H9 (cell line): ENCODE measurements at places on chromosomes 16 and 17. TPM values are rescaled to one million over a fixed set of nuclear protein-coding genes. Genes with fewer than 3 reads are reported as not detected.
A peak's percentile ranks its signal among the peaks of the same experiment; 100 is the strongest.

The ZC3H7A gene
- 43.1 and 43.5 TPM in 2 replicates for total RNA-seq

The CA7 gene
- 0.55 and 0.81 TPM in 2 replicates for total RNA-seq

The GLIS2 gene
- total RNA-seq: 14.3 and 14.9 TPM in 2 replicates

DNA sequence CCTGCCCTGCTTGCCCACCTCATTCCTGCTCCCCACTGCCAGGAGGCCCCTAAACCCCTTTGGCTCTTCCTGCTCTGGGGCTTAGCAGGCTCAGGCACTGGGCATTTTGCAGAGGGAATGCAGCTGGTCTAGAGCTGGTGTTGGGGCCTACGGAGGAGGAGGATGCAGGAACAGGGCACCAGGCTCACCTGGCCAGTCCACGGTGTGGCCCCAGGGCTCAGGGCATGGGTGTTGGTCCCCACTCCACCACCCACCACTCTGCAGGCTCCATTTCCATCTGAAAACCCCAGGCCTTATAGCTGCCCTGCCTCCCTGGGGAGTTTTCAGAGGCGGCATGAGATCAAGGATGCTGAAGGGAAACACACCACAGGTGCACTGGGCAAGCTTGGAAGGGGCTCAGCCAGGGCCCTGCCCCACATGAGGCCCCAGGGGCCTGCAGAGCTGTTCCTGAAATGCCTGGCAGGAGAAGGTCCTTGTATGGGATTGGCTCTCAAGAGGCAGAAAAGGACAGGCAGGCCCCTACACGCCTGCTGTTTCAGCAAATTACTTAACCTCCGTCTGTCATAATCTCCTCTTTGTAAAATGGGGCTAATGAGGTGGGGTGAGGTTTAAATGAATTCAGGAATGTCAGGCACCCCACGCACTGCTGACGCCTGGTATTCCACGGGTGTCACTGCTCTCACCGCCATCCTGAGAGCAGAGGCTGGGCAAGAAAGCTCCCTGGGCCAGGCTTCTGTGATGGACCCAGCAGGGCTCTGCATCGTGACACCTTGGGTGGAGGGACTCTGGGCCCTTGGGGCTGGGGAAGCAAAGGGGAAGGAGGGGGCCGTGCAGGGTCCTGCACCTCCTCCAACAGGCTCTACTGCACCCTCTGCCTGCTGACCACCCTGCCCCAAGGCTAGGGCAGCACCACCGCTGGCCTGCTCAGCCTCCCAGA lies 9.3 kb downstream of the SLC47A2 start:
- H3K4me1 ChIP-seq: no peaks in the 10 kb centered on the region; the same call in 1 of the 2 replicates
- no peak overlapping the region for H3K27ac ChIP-seq
- no peak overlapping the region for H3K4me3 ChIP-seq
- H3K36me3 ChIP-seq: no peaks in the 10 kb centered on the region

DNA sequence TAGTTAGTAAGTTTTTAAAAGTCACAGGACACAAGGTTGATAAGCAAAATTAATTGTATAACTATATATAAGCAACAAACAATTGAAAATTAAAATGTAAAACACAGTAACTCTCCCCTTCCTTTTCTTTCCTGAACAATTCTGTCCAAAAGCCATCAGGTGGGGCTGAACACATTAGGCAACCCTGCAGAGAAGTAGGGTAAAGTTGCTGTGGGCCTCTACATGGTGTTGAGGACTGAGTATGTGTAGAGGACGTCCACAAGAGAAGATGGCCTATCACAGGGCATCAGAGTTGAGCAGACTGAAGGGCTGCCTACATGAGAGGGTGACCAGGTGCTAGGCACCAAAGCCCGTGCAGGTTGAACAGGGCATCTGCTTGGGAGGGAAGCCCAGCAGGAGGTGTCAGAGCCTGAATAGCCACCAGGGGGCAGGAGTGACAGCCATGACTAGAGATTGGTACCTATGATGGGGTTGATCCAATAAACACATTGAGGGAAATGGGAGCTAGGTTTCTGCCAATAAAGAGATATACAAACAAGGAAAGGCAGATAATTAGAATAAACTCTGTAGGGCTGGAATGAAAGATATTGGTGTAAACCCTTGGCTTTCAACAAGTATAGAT lies 415.1 kb downstream of the NPIPA8 start:
- H3K4me3 ChIP-seq: no peak overlapping the region
- no peak overlapping the region for H3K27ac ChIP-seq
- peaks cover 4% of the 10 kb centered on the region; the same call in 1 of the 2 replicates for H3K4me1 ChIP-seq
- peak; percentile 66 for DNase-seq
- peaks cover 15% of the 10 kb centered on the region for H3K36me3 ChIP-seq

DNA sequence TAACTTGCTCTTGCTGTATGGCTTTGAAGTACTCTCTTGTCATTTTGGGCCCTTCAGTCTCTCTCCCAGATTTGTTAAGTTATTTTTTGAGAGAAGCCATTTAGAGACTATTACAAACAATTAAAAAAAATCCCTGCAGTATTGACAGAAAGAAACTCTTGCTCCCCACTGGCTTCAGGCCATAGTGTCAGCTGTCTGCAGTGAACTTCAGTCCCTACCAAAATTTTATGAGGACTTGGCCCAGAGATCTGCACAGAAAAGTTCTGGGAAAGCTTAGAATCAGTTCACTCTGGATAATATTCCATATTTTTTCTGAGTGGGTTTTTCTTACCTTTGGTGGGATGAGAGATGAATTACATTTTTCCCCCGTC lies 30.9 kb upstream of the SUPT4H1 start:
- H3K27ac ChIP-seq: no peak overlapping the region
- H3K4me3 ChIP-seq: no peak overlapping the region
- H3K36me3 ChIP-seq: no peaks in the 10 kb centered on the region
- no peak for DNase-seq
- no peaks in the 10 kb centered on the region for H3K27me3 ChIP-seq

DNA sequence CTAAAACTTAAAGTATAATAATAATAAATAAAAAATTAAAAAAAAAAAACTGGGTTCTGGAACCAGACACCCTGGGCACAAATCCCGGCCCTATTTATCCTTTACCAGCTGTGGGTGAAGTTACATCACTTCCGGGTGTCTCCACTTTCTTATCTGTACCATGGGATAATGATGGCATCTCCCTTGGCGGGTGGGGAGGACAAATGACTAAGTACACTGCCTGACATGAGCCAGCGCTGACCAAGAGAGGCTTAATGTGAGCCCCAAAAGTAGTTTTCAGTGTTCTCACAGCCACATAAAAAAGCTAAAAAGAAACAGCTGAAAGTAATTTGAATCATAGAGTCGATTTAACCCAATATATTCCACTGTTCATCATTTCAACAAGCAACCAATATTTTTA lies 424.9 kb downstream of the SOX9 start:
- no peak for DNase-seq
- no peaks in the 10 kb centered on the region for H3K27me3 ChIP-seq
- no peak overlapping the region for H3K27ac ChIP-seq
- no peak overlapping the region for H3K4me3 ChIP-seq

- no peak overlapping the region for H3K27ac ChIP-seq
- peak overlapping the region; percentile 90 for H3K4me3 ChIP-seq
- H3K4me1 ChIP-seq: peaks cover 8% of the 10 kb centered on the region; the same call in 1 of the 2 replicates
- H3K27me3 ChIP-seq: no peaks in the 10 kb centered on the region
Measured at GRCh38 chr17:41917679-41918313, 955 bp downstream of the ACLY start.

GRCh38 chr17:78051186-78051972 lies 77.2 kb downstream of the TMC6 start:
- no peak overlapping the region for H3K4me3 ChIP-seq
- no peak overlapping the region for H3K27ac ChIP-seq
- no peak for DNase-seq
- no peaks in the 10 kb centered on the region for H3K27me3 ChIP-seq
